ENCODE measurements at places on chromosomes 12 and 14. TPM values are rescaled to one million over a fixed set of nuclear protein-coding genes. Genes with fewer than 3 reads are reported as not detected.

SERPINA5 gene
- not detected for total RNA-seq

- no peak overlapping the region for H3K27ac ChIP-seq
- peaks cover 15% of the 10 kb centered on the region for H3K27me3 ChIP-seq
- no peaks in the 10 kb centered on the region for H3K4me1 ChIP-seq
- no peak for DNase-seq
- H3K4me3 ChIP-seq = no peak overlapping the region
Observed at GRCh38 chr12:5784462-5785130, 160.5 kb downstream of the ANO2 start.

DNA sequence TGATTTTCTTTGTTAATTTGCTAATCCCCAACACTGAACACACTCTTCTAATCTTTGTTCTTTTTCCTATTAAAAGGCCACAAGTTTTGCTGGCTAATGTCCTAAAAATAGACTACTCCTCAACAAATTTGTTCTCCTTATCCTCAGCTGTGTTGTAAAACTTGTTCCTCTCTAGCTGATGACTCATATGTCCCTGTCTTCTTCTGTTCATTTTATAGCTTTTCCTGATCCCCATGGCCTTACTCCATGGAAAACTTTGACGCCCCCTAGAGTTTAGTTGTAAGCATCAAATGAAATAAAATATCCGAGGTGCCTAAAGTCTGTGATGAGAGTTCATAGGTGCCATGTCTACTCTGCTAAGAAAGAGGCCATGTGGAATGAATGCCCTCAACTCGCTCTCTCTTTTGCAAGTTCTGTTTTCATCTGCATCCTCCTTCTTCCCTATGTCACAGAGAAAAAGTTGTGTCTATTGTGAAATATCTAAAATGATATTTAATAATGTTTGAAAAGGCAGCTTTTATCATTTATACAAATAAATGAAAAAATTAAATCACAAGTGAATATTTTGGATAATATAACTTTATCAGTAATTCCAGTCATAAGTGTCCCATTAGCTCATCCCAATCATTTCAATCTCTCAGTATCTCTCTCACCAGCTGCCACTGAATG, 237.9 kb downstream of the IPO8 start:
- peaks cover 2% of the 10 kb centered on the region for H3K27me3 ChIP-seq
- H3K36me3 ChIP-seq = no peaks in the 10 kb centered on the region
- DNase-seq = peak; percentile 52
- no peak overlapping the region for H3K4me3 ChIP-seq
- H3K27ac ChIP-seq = no peak overlapping the region

DNA sequence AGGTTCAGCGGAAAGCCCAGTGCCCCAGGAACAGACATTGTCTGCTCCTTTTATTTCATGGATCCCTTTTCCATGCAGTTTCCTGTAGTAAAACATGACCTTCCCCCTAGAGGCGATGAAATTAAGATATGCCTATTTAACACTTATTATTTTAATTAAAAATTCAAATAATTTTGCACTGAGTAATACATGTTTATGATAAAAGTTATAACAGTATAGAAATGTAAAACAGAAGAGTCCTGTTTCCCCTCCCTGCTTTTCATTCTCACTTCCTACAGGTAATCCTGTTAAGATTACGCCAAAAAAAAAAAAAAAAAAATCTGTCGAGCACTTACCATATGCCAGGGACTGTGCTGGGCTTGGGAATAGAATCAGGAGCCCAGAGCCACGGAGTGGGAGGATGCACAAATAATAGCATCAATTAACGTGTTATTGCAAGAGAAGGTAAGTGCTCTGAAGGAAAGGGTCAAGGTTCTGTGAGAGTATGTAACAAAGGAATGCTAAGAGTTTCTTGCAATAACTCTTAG, 830 bp upstream of the LPCAT3 start:
- H3K27me3 ChIP-seq = peaks cover 2% of the 10 kb centered on the region
- no peak for DNase-seq
- H3K4me1 ChIP-seq = peaks cover 26% of the 10 kb centered on the region
- H3K36me3 ChIP-seq = no peaks in the 10 kb centered on the region
- H3K4me3 ChIP-seq = peak overlapping the region; percentile 91
- H3K27ac ChIP-seq = peak overlapping the region; percentile 58

GRCh38 chr12:104736307-104736706, 221.8 kb downstream of the SLC41A2 start:
- peak overlapping the region; percentile 55 for H3K27ac ChIP-seq
- H3K4me3 ChIP-seq = peak overlapping the region; percentile 9
- peaks cover 3% of the 10 kb centered on the region for H3K27me3 ChIP-seq
- peaks cover 43% of the 10 kb centered on the region for H3K4me1 ChIP-seq

NTF3 gene
- 8.7 TPM for total RNA-seq

GALNT8 gene
- not detected for total RNA-seq

- peaks cover 2% of the 10 kb centered on the region for H3K27me3 ChIP-seq
- peaks cover 36% of the 10 kb centered on the region for H3K4me1 ChIP-seq
- H3K27ac ChIP-seq = peak overlapping the region; percentile 62
- H3K36me3 ChIP-seq = no peaks in the 10 kb centered on the region
- peak; percentile 57 for DNase-seq
Observed at GRCh38 chr12:98399532-98399931, 115.9 kb upstream of the TMPO start.

- no peaks in the 10 kb centered on the region for H3K27me3 ChIP-seq
- H3K27ac ChIP-seq = no peak overlapping the region
- H3K36me3 ChIP-seq = no peaks in the 10 kb centered on the region
- no peak overlapping the region for H3K4me3 ChIP-seq
- DNase-seq = no peak
Observed at GRCh38 chr12:116726694-116727093, 11.2 kb downstream of the SPRING1 start.

DNA sequence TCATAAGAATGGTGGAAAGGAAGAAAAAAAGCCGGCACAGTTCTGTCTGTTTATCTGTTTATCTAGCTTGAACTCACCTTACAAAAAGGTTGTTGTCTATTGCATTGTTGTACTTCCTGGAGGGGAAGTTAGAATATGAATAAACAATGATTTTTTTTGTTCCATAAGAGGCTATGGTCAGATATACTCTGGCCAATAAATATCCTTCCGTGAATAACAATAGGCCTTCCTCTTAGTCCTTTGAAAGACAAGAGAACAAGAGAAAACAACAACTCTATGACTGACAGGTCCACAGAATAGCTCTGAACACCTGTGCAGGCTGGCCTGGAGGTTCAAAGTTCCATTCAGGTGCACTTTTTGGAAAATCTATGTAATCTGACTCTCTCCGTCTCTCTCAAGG, 192.8 kb upstream of the KRR1 start:
- no peaks in the 10 kb centered on the region for H3K27me3 ChIP-seq
- no peak for DNase-seq
- no peak overlapping the region for H3K4me3 ChIP-seq
- H3K4me1 ChIP-seq = peaks cover 55% of the 10 kb centered on the region

FITM1 gene
- total RNA-seq = 0.21 TPM

DNA sequence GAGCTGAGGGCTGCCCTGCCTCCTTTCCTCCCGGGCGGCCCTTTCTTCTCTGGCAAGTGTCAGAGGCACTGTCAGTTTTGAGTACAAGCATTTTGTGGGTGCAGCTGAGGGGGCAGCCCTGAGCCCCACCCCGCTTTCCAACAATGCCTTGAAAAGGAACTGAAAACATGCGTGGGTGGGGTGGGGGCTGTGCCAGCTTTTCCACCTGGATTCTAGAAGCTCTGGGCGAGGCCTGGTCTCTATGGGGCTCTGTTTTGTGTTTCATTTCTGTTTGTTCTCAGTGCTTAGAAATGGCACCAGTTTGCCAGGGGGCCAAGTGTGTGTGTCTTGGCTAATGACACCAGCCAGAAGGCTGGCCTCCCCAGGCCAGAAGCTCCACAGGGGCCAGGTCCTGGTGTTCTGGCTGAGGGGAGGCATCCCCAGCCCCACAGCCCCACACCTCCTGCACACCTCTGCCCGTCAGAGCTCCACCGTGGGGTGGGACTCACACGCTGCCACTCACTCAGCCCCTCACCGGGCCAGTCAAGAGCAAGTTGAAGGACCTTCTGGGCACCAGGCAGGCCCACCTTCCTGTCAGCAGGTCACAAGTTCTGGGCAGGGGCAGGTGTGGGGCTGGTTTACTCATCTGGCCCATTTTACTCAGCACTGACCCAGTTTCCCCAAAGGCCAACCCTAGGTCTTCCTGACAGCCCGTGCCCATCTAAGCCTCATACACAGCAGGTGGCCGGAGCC, 155.1 kb downstream of the CALM1 start:
- no peak overlapping the region for H3K27ac ChIP-seq
- DNase-seq = no peak
- H3K27me3 ChIP-seq = peaks cover 1% of the 10 kb centered on the region
- H3K4me3 ChIP-seq = no peak overlapping the region
- no peaks in the 10 kb centered on the region for H3K36me3 ChIP-seq

DNA sequence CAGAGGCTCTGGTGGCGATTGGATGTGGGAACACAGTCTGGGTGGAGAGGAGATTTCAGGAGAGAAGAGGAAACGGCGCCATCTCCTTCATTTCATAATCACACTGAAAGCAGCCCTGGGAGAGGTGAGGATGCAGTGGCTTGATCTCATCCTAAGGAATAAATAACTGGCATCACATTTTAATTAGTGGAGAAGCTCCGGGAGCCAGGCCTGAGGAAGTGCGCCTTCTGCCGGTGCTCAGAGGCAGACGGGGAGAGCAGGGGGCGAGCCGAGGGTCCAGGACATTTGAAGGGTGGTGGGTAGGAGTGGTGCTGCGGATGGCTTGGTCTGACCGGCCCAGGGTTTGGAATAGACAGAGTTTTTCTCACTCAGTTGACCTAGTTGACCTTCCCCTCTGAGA, 265.0 kb downstream of the CACNA1C start:
- H3K36me3 ChIP-seq = peaks cover 10% of the 10 kb centered on the region
- no peak overlapping the region for H3K27ac ChIP-seq
- no peak overlapping the region for H3K4me3 ChIP-seq
- peaks cover 36% of the 10 kb centered on the region for H3K4me1 ChIP-seq
- no peaks in the 10 kb centered on the region for H3K27me3 ChIP-seq
- no peak for DNase-seq
